Right renal cortex interstitium (tissue), 3 donors: ENCODE measurements at places on chromosomes 2 and 18.

DNA sequence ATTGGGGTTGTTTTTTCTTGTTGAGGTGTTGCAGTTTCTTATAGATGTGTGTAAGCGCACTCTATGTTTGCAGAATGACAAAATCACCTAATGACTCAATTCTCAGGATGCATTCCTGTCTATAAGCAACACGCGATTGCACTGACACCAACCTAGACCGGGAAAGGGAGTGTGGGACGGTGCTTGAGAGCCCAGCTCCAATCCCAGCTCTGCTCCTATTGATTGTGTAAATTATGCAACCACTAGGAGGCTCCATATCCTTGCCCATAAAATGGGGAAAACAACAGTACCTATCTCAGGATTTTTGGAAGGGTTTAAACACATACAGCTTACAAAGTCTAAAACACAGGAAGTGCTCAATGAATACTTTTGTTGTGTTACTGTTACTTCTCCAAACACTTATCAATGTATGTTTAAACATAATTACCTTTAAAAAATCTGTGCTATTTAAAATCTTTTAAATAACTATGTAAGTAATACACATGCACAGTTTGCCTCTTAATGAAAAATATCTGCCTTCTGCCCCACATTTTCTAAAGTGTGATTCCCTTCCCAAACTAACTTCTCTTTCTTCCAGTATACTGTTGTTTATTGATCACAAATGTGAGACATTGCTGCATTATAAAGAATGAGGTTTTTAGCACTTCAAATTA lies 132.5 kb downstream of the SPHKAP start:
- DNase-seq, result no peak

DNA sequence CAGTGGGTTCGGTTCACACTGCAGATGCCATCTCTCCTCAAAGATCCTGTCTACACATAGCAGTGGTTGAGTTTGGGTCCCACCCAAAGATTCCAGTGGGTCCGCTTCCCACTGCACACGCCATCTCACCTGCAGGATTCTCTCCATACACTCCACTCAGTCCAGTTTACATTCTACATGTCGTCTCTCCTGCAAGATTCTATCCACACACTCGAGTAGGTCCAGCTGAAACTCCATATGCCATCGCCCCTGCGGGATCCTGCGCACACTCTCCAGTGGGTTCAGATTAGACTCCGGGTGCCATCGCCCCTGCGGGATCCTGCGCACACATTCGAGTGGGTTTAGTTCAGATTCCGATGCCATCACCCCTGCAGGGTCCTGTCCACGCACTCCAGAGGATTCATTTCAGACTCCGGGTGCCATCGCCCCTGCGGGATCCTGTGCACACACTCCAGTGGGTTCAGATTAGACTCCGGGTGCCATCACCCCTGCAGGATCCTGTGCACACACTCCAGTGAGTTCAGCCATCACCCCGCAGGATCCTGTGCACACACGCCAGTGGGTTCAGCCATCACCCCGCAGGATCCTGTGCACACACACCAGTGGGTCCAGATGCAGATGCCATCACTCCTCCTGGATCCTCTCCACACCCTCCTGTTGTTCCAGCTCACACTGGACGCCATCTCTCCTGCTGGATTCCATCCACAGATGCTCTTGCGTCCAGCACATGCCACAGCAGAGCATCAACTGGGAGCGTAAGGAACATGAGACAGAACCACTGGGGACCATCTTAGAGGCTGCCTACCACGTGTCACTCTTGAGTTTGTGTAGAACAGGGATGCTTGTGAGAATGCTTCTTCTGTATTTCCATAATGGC lies 3.0 kb upstream of the PXDN start:
- DNase-seq, result no peak

DNA sequence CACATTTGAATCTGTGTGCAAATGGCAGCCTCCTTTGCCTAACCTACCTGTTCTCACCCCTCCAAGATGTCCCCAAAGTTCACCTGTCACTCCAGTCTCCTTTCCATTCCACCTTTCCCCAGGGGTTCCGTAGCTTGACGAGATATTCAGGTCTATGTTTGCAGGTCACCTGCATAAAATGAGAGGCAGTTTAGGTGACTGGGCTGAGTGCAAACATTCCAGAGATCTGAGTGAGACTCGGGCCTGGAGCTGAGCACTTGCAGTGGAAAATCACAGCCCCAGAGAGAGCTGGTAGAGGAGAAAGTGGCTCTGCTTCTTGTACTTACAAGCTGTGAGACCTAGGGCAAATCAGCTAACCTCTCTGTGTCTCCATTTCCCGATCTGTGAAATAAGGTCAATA lies 20.1 kb downstream of the CAPN14 start:
- DNase-seq, result no peak

GRCh38 chr2:147485210-147485851 lies 359.5 kb upstream of the ACVR2A start:
- no peak for DNase-seq

DNA sequence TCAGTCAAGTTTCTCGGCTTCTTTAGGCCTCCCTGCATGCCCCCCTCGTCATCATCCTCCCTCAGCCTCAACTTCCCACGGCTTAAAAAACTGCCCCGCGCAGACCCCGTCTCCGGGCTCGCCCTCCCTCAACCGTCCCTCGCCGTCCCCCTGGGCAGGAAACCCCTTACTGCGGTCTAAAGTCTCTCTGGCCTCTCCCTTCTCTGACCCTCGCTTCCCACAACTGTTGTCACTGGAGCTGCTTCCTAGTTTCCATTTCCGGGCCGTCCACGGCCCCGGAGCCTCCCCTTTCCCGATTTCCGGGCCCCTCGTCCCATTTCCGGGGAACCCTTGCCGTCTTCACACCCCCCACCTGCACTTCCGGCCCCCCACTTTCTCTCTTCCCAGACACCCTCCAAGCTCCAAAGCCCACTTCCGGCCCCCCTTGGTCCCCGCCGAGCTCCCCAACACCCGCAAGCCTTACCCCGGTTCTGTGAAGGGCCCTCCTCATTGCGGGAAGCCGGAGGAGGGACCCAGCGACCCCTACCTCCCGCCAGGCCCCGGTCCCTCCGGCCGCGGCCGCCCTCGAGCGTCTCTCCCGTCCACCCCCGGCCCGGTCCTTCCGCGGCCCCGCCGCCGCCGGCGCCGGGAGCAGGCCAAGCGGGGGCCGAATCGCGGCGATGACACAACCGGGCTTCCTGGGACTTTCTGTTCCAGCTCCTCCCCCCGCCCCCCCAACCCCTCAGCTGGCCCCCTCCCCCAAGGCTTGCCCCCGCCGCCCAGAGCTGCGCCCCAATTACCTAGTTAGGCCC lies 513 bp downstream of the TRIP12 start:
- DNase-seq, result peak; percentile 35

- DNase-seq, result peak; percentile 31
Measured at GRCh38 chr2:23418461-23418911, 33.5 kb downstream of the KLHL29 start.

DNA sequence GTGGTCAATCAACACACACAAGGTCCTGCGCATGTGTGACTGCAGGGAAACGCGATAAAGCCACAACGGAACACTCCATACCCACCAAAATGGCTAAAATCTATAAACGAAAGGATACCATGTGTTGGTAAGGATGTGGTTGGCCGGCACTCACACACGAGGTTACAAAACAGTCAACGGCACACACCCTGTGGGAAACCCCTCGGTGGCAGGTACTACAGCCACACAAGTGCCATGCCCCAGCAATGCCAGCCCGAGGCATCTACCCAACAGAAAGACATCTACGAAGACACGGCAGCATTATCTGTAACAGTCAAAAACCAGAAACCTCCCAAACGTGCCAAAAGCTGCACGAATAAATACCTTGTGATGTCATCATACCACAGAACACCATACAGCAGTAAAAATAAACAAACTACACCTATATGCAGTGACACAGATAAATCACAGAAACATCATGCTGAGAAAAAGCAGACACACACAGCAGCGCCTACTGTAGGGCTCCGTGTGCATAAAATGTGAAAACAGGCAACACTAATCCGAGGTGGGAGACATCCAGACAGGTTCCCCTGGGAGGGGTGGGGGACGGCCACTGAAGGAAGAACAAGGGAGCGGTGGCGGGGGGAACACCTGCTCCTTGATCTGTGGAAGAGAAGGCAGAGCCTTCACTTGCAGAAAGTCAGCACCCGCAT lies 36.7 kb downstream of the HDAC4 start:
- DNase-seq, result no peak

DNA sequence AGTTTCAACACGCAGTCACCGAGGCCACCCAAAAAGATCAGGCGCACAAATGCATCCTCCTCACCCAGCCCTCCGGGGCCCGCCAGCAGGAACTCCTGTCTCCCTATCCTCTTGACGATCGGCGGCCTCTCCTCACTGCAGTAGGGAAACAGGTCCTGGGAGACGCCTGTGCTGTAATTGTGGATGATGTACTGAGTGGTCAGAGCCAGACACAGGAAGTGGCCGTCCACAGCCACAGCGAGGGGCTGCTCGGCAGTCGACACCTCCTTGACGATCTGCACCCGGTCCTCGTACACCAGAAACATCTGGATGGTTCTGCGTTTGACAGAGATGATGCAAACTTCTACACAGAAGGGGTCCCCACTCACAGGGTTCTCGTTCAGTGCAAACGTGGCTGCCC lies 22.0 kb downstream of the TGFBRAP1 start:
- no peak for DNase-seq

- DNase-seq, result no peak
Measured at GRCh38 chr2:127565261-127566138, 30.0 kb downstream of the MYO7B start.

DNA sequence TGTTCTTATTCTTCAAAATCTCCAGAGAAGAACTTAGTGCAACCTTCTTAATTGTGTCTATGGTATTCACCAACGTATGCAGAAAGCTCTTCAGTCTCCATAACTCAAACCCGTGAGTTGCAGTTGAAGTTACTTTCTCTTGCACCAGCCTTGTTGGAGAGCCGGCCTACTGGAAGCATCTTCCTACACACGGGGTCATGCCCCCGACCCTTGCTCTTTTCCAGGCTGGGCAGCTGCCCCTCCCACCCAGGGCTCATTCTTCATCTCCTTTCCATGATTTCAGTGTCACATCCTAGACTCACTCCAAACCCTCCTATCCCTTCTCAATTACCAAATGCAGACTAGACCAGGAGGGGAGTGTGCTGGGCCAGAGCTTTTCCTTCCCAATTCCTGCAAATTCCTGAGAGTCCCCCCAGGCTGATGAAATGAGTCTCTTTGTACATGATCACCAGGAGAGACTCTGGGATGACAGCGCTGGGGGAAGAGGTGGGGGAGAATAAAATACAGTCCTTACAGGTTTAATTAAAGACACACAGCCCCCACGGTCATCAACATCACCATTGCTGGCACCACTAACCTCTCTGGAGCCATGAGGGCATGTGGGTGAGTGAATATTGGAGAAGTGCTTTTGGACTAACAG lies 75.3 kb downstream of the COLEC12 start:
- DNase-seq, result no peak
